ENCODE measurements at places on chromosomes 12 and 14.

- peak; percentile 61 for DNase-seq
These were observed 703 bp downstream of the NOVA1 start for GRCh38 chr14:26597071-26597588.

DNA sequence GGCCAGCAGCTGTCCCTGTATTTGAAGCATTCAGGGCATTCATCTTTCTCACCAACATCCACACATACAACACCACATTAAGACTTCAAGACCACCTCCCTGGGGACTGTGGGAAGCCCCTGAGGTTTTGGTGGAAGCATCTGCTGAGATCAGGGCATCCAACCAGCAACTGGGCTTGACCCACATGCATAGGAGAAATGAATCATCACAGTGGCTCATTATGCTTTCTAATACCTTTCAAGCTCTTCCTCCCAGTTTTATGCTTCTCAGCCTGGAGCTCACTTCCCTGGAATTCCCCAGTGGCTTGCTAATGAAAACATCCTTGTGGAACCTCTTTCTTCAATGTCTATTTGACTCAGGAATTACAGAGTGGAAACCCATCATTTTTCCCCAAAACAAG, 21.4 kb upstream of the CMKLR1 start:
- DNase-seq = no peak

DNA sequence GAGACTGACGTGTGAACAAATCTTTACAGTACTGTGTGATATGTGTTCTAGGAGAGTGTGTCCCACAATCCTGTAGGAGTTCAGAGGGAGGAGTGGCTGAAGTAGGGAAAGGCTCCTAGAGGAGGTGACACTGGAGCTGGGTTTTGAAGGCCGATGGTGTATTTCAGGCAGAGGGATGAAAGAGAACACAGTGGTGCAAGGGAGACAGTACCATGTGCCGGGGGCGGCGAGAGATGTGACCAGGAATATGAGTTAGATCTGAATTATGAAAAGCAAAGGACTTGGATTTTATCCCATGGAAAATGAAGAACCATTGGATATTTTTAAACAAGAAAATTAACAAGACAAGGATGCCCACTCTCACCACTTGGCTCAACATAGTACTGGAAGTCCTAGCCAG, 77.0 kb upstream of the ESRRB start:
- no peak for DNase-seq

GRCh38 chr14:40733206-40733605, 873.5 kb upstream of the LRFN5 start:
- no peak for DNase-seq

DNA sequence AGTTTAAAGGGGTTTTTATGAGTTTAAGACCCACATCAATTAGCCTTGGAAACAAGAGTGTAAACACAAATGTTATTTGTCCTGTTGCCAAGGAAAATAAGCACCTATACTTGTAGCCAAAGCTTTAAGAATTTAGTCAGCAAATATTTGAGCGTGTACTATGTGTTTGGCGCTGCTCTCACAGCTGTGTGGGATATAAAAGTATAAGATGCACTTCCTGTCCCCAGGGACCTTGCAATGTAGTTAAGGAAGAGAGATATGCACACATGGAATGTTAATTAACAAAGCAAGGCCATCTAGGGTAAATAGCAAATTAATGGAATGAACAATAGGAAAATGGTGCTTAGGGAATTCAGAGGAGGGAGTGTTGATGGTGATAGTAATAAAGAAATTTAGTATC, 134.9 kb upstream of the SRRM4 start:
- DNase-seq = no peak

DNA sequence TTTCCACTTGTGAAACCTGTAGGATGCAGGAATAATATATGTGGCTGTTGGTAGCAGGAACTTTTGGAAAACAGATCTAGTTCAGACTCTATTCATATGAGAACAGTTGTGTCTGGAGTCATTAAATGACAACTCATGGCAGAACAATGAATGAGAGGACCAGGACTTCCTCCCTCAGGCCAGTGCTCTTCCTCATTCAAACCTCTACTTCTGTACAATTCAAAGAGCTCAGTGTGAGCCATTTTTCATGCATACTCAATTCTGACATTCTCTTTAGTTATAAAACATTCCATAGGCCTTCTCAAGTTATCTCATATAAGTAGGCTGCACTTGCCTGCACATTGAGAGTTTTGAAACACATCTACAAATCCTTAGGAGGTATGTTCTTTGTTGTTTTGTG, 1526.6 kb upstream of the FLRT2 start:
- DNase-seq = no peak

GRCh38 chr12:24608637-24609285, 340.1 kb downstream of the BCAT1 start:
- no peak for DNase-seq

All from right kidney (tissue), 9 donors.